ENCODE measurements at places on chromosomes 16 and 17.

DNA sequence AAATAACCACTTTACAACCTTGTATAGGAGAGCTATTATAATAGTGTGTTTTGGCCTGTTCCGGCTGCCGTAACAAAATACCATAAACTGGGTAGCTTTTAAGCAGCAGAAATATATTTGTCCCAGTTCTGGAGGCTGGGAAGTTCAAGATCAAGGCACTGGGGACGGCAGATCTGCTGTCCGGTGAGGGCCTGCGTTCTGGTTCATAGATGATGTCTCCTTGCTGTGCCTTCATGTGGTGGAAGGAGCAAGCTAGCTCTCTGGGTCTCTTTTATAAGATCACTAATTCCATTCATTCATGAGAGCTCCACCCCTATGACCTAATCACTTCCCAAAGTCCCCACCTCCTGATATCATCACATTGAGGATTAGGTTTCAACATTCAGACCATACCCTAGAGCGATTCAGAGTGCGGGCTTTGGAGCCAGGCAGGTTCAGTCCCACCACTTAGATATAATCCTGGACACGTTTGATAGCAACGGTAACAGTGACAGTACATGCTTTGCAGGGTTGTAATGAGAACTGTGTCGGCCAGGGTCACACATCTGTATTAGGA, 76.2 kb upstream of the ZFHX3 start:
- peak; percentile 56 for DNase-seq

GRCh38 chr16:25580041-25580440, 111.7 kb upstream of the HS3ST4 start:
- no peak for DNase-seq

- DNase-seq, result no peak
Measured at GRCh38 chr17:78172249-78173051, 4.1 kb downstream of the SYNGR2 start.

GRCh38 chr16:66959704-66960161, 1.3 kb upstream of the CES3 start:
- no peak for DNase-seq

GRCh38 chr17:80698297-80698696, 153.7 kb downstream of the RPTOR start:
- DNase-seq, result no peak

- DNase-seq, result peak; percentile 58
Measured at GRCh38 chr16:58652741-58653140, 23.1 kb upstream of the CNOT1 start.

- DNase-seq, result no peak
Measured at GRCh38 chr17:17463821-17464220, 13.0 kb upstream of the MED9 start.

DNA sequence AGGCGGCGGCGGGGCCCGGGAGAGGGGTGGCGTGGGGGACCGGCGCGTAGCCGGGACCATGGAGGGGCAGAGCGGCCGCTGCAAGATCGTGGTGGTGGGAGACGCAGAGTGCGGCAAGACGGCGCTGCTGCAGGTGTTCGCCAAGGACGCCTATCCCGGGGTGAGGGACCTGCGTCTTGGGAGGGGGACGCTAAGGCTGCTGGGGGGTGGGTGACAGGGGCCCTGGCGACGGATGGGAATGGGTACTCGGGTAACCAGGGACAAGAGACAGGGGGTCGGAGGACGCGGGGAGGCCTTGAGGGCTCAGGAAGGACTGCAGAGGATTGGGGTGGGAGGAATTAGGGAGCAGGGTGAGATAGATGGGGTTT, 243 bp downstream of the RND2 start:
- no peak for DNase-seq

DNA sequence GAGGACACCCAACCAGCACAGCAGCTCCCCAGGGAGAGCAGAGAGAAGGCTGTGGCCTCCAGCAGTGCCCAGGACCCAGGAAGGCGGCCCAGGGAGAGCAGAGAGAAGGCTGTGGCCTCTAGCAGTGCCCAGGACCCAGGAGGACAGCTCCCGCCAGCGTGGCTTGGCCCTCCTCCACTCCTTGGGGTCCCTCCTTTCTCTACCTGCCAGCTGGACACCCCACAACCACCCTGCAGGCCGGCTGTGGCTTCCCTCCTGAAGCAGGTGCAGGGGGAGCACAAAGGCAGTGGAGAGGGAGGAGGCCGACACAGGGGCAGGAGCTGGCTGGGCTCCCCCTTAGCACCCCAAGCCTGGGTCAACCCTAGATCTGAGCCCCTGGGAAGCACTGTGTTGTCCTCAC, 54.1 kb upstream of the FASN start:
- no peak for DNase-seq

- DNase-seq, result no peak
Measured at GRCh38 chr16:71432906-71433305, 8.9 kb downstream of the TLE7 start.

Measured in iris pigment epithelial cell (primary cell).